ENCODE measurements at places on chromosomes 11 and 22. TPM values are rescaled to one million over a fixed set of nuclear protein-coding genes. Genes with fewer than 3 reads are reported as not detected.
A peak's percentile ranks its signal among the peaks of the same experiment; 100 is the strongest.

DNA sequence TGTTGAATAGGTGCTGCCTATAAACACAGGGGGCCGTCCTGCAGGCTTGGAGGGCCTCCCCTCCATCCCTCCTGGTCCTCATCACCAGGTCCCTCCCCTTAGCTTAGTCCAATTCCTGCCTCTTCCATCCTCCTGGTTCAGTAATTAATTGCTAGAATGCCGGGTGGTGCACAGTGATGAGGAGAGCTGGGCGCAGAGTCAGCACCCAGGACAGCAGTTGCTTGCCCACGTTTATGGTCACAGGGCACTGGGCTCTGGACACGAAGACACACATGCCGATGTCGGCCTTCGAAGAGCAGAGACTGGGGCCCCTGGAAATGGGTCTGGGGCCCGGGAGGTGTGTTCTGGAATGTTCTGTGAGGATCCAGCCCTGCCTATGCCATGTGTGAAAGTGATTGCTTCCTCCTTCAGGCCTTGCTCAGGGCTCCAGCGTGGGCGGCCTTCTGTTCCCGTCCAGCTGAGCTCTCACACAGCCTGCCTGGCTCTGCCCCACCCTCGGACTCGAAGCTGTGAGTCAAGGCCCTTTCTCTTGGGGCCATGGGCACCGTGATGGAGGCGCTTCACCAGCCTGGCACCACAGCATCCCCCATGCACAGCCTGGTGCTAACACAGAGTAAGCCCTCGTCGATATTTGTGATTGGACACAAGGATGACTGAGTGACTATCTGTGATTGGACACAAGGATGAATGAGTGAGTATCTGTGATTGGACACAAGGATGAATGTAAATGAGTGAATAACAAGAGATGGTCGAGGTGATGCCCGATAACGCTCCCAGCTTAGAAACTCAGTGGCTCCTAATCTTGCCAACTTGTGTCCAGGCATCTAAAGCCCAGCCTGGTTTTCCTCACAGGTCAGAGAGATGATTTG, 884.7 kb downstream of the BRD1 start:
- DNase-seq, result no peak

DNA sequence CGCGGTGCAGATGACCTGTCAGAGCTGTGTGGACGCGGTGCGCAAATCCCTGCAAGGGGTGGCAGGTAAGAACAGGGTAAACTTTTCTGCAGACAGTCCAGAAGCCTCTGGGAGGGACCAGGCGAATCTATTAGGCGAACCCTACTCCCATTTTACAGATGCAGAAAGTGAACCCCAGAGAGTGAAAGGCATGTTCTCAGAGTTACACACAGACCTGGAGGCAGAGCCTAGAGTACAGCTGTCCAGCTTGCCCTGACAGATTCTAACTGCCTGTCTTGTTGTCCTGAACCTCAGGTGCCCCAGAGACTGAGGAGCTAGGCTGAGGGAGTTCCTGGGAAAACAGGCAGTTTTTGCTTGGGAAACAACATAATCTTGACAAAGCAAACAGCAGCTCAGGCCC, 665 bp downstream of the CCS start:
- no peak for DNase-seq

DNA sequence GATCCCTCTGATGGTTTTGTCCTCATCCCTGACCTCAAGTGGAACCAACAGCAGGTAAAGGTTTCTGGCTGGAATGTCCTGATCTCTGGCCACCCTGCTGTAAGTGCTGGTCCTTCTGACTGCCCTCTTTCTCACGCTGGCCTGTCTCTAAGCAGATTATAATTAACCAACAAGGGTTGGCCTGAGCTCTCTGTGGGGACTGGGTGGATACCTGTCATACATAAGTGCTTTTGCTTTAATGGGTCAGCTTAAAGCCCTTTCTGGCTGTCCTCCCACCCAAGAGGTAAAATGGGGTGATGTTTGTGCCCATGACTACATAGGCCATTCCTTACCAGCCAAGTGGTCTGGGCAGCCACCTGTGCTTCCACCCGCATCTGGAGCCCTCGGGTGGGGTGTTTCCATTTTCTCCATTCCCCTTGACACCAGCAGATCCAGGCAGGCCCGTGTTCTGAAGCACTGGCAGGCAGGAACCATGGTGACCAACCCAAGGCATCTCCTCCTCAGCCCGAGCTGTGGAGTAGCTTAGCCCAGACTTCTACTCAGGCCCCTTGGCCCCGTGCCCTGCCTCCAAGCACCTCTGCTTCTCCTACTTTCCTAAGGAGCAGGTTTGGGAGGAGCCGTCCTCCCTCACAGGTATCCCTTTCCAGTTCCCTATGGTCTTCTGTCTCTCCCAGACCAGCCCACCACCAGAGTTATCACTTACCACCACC, 17.0 kb upstream of the ST3GAL4 start:
- no peak for DNase-seq

- DNase-seq, result no peak
These were observed 33.7 kb downstream of the USP28 start for GRCh38 chr11:113841691-113842090.

DNA sequence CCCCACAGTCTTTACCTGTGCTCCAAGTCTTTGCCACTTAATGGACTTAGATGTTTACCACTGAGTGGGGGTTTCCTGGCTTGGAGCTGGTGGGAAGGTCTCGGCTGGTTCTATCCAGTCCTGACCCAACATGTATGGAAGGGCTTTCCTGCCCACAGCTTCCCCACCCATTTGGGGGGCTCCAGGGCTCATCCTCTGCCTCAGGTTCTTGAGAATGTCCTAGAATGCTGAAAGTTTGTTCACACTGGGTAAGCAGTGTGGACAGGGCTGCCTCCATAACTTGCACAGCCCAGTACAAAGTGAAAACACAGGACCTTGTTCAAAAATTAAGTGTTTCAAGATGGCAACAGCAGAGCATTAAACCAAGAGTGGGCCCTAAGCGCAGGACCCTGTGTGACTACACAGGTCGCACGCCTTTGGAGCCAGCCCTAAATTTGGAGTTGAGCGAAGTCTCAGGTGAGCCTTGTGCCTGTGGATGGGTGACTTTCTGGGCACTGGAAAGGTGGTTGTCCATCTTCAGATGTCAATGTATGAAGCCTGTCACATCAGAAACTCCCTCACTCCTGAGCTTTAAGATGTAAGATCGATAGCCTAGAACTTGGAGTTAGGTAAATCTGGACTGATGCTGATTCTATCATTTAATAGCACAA, 72.7 kb upstream of the NARS2 start:
- DNase-seq, result no peak

DNA sequence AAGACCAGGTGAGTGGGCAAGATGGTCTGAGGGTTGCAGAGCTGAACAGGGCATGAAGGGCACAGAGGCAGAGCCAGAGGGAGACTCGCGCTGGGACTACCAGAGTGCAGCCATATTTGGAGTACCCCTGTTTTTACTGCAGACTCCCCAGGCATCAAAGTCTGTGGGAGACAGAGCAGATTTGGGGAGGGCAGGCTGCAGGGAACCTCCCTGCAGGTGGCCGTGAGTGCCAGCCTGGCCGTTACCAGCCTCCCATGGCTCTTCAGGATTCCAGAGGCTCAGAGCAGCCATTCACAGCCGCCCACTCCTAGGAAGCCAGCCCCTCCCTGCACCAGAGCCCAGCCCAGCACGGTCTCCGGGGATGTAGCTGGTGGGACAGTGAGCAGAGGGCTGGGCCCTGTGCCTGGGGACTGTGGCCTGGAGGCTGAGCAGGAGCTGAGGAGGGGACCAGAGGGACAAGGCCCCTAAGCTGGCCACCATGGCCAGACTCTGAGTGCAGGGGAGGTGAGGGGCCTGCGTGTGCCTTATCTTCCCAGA, at the start of gene SEPTIN3:
TSS of gene SEPTIN3 (plus strand) at position 334 of the 537 bp plus-strand sequence. CDS start 2,050 bp downstream, outside the sequence.
- DNase-seq, result no peak

GRCh38 chr11:72292106-72292785, 48.3 kb upstream of the PHOX2A start:
- no peak for DNase-seq

DNA sequence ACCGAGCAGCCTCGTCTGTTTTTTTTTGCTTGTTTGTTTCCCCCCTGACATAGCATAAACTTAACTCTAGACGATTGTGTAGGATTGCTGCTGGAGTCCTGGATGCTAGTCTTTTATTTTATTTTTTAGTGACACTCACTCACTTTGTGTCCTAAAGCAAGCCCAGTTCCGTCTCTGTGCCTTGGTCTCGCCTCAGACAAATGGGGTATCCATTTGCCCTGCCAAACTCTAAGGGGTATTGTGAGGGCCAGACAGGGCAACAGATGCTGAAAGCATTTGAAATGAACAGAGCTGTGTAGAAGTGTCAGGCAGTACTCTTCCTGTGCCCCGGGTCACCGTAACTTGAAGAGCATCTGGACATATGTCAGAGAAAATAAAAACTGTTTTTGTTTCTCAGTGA, 34.8 kb upstream of the DKK3 start:
- no peak for DNase-seq

- peak; percentile 75 for DNase-seq
These were observed 9.0 kb downstream of the PATZ1 start for GRCh38 chr22:31337178-31337577.

DNA sequence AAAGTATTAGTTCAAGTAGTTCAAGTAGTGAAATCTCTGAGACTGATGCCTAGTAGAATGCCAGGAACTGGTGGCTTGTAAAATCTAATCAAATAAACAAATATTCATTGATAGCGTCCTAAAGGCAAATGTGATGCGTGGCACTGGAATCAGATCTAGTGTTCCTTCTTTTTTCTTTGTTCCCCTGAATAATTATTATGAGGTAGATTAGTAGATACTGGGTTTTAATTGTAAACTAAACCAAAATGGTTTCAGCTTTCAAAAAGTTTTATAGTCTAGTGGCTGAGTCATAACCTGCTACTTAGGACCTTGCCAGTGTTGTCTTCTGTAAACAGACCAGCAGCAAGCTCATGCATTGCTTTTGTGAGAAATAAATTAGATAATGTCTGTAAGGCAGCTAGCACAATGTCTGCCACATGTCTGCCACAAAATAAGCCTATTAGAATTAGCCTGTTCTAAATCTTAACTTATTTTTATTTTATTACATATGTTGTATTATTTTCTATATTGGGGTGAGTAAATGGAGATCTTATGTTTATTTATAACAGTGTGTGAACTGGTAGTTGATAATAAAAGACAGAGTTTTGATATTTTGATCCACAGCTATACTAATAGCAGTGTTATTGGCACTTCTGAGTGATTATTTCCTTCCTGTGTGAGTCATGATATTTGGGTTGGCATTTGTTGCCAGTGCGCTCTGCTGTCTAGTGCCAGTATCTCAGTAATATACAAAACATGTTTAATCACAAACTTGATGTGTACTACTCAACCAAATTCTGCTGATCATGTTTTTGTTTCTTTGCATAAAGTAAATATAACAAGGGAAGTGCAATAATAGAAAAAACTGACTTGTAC, 135.7 kb downstream of the TMEM135 start:
- DNase-seq, result peak; percentile 76

- DNase-seq, result peak; percentile 52
These were observed 694 bp downstream of the TMEM123 start for GRCh38 chr11:102451681-102452460.

- peak; percentile 59 for DNase-seq
These were observed 21.7 kb downstream of the MIAT start for GRCh38 chr22:26679003-26679629.

DNA sequence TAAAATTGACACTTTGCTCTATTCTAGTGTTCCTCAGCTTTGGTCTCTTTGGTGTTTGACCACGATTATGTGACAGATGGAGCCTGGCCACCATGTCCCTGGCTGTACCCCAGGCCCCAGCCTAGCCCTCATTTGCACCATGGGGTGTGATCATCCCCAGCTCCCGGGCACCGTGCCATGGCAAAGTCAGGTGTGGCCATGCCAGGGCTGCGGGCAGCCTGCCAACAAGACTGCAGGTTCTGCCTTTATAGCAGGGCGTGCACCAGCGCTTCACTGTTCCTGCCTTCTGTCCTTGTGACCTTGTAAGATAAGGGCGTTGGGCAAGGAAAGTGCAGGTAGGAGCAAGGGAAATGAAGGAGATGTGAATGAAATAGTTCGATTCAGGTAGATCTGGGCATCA, 22.4 kb upstream of the APOBEC3A start:
- peak; percentile 50 for DNase-seq

DNA sequence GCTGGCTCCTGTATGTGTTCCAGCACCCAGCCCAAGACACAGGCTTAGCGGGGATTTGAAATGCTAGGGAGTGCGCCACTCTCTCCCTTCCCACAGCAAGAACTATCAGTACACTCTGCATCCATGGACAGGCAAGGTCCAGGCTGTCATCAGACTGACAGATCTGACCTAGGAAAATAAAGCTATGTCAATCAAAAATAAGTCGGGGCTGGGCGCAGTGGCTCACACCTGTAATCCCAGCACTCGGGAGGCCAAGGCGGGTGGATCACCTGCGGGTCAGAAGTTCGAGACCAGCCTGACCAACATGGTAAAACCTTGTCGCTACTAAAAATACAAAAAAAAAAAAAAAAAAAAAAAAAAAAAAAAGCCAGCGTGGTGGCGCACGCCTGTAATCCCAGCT, 1.7 kb upstream of the MOV10L1 start:
- no peak for DNase-seq

GRCh38 chr22:18031695-18032454, 7.5 kb upstream of the MICAL3 start:
- peak; percentile 97 for DNase-seq

GRCh38 chr11:12695221-12695794, 21.1 kb downstream of the TEAD1 start:
- no peak for DNase-seq

- no peak for DNase-seq
These were observed 122.8 kb upstream of the CCDC90B start for GRCh38 chr11:83408946-83409345.

GRCh38 chr22:20909543-20910303, 7.5 kb upstream of the CRKL start:
- no peak for DNase-seq

- no peak for DNase-seq
These were observed 26.2 kb downstream of the FSHB start for GRCh38 chr11:30257058-30257457.

- DNase-seq, result no peak
These were observed 56.7 kb upstream of the LINC01488 start for GRCh38 chr11:69424748-69425147.

- no peak for DNase-seq
These were observed 11.5 kb downstream of the TSPAN32 start for GRCh38 chr11:2313051-2313951.

GRCh38 chr11:74471668-74472429, 4.5 kb upstream of the KCNE3 start:
- DNase-seq, result peak; percentile 37

DNA sequence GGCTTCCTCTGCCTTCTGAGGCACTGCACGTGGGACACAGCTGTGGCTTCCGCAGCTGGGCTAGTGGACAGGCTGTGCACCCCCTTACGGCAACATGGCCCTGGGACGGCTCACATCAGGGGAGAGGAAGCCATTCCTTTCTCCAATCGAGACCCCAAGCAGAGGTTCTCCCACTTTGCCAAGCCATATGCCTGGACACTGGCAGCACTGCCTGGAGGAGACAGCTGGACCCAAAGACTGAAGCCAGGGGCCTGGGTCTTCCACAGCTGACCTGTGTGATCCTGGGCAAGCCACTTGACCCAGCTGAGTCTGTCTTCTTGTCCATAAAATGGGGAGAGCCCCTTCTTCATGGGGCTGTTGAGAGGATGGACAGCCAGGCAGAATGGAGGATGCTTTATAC, 65.4 kb downstream of the SHISAL1 start:
- no peak for DNase-seq

The SHISAL1 gene
- 0.26 TPM for total RNA-seq

The OR51B2 gene
- total RNA-seq, result not detected

The NXPE4 gene
- total RNA-seq, result not detected

The UNC93B1 gene
- total RNA-seq, result 26.4 TPM

The RIBC2 gene
- not detected for total RNA-seq

The CHRM4 gene
- total RNA-seq, result not detected

The UPK2 gene
- 0.13 TPM for total RNA-seq

The MUC2 gene
- total RNA-seq, result not detected

The GNAZ gene
- under 0.01 TPM for total RNA-seq

The GLYATL1B gene
- total RNA-seq, result not detected

The IFITM5 gene
- not detected for total RNA-seq

The CBY1 gene
- 22.0 TPM for total RNA-seq

The PRAME gene
- total RNA-seq, result not detected
